NCI-H2107 (cell line): ENCODE measurements at places on chromosomes 12 and 14.
A peak's percentile ranks its signal among the peaks of the same experiment; 100 is the strongest.

GRCh38 chr12:117144599-117144998 is 45.4 kb upstream of the TESC start:
- DNase-seq = no peak

GRCh38 chr12:12723149-12723680 is 6.0 kb downstream of the CDKN1B start:
- DNase-seq = no peak

GRCh38 chr12:27158297-27158696 is 75.9 kb upstream of the C12orf71 start:
- DNase-seq = no peak

DNA sequence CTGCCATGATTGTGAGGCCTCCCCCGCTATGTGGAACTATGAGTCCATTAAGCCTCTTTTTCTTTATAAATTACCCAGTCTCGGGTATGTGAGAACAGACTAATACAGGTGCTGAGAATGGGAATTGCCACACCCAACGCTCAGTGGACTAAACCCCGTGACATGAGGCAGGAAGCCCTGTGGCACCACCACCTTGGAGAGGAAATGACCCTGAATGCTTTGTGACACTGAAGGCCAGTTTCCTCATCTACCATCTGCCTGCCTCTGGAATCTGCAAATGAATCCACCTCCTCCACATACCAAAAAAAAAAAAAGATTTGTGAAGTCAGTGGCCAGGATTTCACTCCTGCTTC is 41.6 kb downstream of the NT5DC3 start:
- no peak for DNase-seq

GRCh38 chr12:851343-851742 is 98.2 kb downstream of the RAD52 start:
- no peak for DNase-seq

DNA sequence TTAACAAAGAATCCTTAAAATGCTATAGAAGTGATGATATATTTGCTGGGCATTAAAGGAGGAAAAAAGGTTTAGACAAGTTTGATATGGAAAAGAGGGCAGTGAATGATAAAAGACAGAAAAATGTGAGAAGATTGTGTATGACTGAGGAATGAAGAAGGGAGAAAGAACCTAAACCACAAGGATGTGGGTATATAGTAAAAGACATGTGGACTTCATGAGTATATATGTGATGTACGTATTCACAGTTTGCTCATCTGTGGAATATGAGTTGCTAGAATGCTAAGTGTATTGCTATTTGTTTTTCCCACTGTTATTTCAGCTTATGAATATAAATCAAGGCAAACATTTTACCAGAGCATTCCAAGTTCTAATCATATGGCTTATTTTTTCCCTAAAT is 2.1 kb upstream of the SLC16A7 start:
- no peak for DNase-seq

DNA sequence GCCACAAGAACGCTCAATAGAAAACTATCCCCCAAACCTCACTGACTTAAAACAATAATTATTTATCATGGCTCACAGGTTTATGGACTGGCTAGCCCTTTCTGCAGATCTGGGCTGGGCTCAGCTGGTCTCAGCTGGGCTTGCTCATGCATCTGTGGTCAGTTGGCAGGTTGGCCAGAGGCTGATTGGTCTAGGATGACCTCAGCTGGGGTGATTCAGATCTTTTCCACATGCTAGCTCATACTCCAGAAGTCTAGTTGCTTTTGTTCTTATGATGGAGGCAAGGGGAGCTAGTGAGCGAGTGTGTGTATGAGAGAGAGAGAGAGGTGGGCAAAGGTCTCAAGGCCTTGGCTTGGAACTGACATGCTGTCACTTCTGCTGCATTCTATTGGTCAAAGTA is 181.2 kb upstream of the NRXN3 start:
- DNase-seq = no peak

- no peak for DNase-seq
Measured at GRCh38 chr12:3142386-3142785, 65.2 kb downstream of the TSPAN9 start.

- DNase-seq = no peak
Measured at GRCh38 chr14:34014936-34015335, 64.1 kb upstream of the EGLN3 start.

GRCh38 chr12:4496145-4496838 is 42.4 kb upstream of the RAD51AP1 start:
- no peak for DNase-seq

GRCh38 chr14:101727611-101728366 is 33.7 kb upstream of the PPP2R5C start:
- DNase-seq = no peak

DNA sequence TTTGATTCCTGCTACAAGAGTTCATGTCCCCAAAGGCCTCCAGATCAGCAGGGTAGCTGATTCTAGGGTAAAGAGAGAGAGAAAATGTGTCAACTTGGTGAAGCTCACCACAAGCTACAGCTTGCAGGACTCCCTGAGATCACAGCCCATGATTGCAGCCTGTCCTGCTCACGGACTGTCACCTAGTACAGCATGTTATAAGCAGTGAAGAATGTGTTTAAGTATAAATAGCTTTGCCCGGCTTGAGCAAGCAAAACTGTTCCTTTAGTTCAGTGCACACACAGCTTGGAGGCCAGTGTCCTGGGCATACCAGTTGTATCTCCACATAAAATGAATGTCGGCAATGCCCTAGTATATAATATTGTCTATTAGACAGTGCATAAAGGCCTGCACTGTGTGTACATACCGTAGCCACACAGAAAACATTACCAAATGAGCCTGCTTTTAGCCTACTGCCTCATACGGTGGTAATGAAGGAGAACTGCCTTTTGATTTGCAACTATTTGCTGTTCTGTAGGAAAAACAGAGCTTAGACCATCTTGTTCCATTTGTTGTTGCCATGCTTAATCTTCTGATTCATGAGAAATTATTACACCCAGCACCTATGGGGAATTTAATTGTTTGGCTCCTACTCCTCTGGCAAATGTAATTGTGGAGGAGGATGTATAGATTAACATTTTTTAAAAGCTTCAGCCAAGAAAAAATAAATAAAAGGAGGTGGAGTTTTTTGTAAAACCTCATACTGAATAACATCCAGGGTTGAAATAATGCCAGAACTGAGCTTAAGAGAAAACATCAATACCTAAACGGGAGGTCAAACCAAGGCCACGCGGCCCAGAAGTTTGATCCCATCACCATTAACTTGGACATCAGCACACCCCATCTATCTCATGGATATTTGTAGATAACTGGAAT is 108.1 kb upstream of the G2E3 start:
- DNase-seq = no peak

DNA sequence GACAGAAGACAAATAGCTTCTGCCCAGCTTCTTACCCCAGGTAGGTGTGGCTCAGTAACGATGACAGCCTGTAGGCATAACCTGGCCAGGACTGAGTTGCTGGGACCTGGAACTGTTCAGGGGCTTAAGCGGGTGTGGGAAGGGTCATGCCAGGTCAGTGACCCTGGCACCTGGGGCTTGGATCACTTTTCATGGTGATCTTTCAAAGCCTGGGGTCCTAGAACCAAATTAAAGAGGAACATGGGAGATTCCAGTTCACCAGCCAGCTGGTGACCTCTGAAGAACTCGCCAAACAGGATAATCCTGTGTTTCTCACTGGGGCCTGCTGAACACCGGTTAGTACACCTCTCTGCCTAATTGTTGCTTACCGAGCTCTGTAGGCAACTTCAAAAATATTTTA is 102.6 kb upstream of the LMNTD1 start:
- no peak for DNase-seq

GRCh38 chr12:64665514-64665913 is 55.2 kb downstream of the RASSF3 start:
- no peak for DNase-seq

- no peak for DNase-seq
Measured at GRCh38 chr12:70885956-70886355, 34.6 kb downstream of the PTPRR start.

- DNase-seq = no peak
Measured at GRCh38 chr12:2739832-2740641, 54.7 kb upstream of the FKBP4 start.

- no peak for DNase-seq
Measured at GRCh38 chr12:112285600-112286401, 96.4 kb downstream of the HECTD4 start.

DNA sequence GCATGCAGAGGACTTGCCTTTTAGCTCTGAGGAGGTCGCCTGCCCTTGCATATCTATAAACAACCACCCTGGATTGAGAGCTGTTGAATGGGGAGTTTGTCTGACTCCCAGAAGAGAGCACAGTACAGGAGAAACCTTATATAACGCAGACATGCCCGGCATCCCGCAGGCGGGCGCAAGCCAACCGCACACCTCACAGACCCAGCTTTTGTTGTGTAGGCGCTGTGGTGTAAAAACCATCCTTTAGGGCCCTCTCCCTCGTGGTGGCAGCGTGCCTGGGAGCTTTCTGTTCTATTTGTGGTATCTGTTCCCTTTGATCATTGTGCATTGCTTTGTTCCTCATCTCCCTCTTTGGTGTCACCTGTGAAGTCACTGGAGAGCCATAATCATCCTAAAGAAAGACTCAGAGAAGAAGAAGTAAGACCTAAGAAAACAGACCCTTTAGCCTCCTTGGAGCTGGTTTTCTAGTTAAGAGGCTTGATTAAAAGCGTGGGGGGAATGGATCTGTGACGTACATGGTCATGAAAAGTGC is 77.7 kb downstream of the ETV6 start:
- peak; percentile 56 for DNase-seq

GRCh38 chr14:61923348-61923747 is 161.1 kb downstream of the SNAPC1 start:
- no peak for DNase-seq

DNA sequence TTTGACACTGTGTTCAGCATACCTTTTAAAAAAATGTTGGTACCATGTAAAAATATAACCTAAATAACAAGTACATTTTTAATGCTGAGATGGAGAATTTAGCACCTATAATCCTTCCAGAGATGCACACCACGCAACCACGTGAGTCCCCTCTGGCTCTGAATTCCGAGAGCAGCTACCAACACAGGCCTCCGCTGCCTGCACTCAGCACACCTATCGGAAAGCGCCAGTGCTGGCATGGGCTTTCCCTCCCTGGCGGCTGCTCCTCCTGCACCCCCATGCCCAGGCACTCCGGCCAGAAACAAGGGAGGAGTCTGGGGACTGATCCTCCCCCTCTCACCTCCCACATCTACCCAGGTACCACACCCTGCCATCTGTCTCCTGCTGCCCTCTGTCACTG is 47.0 kb downstream of the ITPK1 start:
- DNase-seq = no peak

GRCh38 chr12:102461501-102461900 is 18.9 kb downstream of the IGF1 start:
- DNase-seq = no peak

GRCh38 chr12:67026487-67027246 is 242.5 kb upstream of the CAND1 start:
- DNase-seq = no peak

DNA sequence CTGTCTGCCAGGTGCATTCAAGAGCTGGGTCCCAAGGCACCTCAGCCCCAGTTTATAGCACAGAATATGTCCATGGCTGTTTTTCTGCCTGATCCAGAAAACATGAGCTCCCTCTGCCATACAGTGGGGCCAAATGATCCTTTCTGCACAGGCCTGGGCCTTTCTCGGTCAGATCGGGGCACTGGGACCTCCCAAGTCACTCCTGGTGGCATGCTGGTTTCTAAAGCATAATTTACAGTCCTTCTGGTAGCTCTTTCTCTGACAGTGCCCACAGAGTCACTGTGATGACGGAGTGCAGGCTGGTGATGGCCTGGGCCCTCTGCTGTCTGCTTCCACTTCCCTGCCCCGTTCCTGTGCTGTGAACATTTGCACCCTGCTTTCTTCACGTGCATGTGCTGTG is 99.2 kb downstream of the ADGRD1 start:
- DNase-seq = no peak

DNA sequence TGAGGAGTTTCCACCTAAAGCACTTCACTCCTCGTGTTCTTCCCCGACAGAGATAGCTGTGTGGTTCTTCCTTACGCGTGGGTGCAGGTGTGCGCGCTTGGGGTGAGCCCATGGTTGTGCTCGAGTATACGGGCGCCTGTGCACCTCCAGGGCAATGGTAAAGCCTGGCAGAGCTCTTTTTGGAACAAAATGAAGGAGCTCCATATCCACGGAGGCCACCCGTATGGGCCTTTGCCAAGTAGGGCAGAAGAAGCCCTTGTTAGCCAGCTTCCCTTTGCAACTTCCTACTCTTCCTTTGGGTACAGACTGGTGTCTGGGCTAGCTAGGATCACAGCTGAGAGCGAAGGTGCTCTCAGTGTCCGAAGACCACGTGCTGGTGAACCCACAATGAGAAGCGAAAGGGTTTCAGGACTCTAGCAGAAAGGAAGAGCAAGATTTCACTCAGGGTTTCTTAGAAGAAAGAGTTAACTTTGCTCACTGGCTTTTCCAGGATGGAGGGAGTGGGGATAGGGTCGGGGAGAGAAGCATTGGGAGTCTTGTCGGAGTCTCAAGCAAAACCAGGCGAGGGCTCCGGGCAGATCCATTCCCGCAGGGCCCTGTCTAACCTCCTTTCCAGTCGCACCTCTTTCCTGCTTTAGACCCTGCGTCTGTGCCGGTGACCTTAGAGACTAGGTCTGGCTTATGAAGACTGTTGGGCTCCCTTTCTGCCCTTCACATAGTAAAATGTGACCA is 960 bp upstream of the LRFN5 start:
- peak; percentile 50 for DNase-seq

DNA sequence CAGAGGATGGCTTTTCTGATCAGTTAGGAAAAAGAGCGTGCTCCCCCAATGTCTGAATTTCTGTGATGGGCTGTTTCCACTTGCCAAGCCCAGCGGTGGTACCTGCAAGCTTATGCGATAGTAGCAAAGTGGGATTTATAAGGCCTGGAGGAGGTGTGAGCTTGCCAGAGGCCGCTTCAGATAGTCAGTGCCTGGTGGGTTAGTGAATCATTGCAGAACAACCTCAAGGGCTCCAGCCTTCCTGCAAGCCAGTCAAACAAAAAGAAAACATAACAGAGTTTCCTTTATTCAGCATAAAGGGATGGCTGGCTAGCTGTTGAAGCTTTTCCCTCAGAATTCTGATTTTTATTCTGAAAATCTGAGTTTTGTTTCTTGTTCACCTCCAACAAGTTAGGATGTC is 7.6 kb upstream of the BMP4 start:
- DNase-seq = no peak

GRCh38 chr14:60174352-60175254 is 9.4 kb upstream of the DHRS7 start:
- no peak for DNase-seq

GRCh38 chr12:32027684-32028365 is 68.6 kb downstream of the RESF1 start:
- DNase-seq = no peak

GRCh38 chr12:48988030-48988649 is 10.0 kb downstream of the WNT1 start:
- no peak for DNase-seq

GRCh38 chr14:80770114-80770908 is 171.2 kb downstream of the CEP128 start:
- DNase-seq = no peak
